Activated CD4-positive, alpha-beta T cell treated with anti-CD3 and anti-CD28 coated beads for 36 hours (primary cell): ENCODE measurements at places on chromosomes 13 and 19.

DNA sequence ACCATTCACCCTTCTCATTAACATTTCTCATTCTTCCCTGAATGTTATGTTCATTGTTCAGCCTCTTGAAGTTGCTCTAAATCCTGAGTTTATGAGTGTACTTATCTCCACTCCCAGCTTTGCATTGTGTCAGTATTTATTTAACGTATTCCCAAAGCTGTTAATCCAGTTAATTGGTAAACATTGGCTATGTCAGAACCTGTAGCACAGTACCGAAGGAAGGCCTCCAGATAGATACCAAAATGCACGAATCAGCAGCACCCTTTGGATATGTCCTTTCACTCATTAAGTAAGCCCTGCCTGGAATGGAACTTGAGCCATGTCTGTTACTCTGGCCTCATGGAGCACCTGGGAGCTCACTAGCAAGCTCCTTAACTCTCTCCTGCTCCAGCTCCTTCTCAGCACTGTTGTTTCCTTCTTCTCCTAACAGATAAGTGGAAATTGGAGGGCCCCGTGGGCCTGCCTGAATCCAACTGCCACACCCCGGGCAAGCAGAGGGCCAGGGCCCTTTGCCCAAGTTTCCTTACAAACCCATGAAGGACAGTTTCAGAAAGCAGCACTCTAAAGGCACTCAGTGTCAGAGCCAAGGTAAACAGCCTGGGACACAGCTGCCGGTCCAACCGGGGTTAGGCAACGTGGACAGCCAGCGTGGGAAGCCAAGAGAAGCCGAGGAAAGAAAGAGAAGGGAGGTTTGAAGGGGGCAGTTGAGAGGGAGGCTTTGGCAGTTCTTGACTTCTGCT lies 155.0 kb upstream of the SERP2 start:
- no peak overlapping the region for H3K4me3 ChIP-seq
- H3K36me3 ChIP-seq: no peaks in the 10 kb centered on the region
- no peaks in the 10 kb centered on the region for H3K4me1 ChIP-seq
- DNase-seq: no peak
- no peak overlapping the region for H3K27ac ChIP-seq

GRCh38 chr13:109361562-109362289 lies 424.7 kb downstream of the IRS2 start:
- no peak for DNase-seq
- no peaks in the 10 kb centered on the region for H3K4me1 ChIP-seq
- peaks cover 2% of the 10 kb centered on the region for H3K27me3 ChIP-seq
- no peak overlapping the region for H3K27ac ChIP-seq
- no peaks in the 10 kb centered on the region for H3K36me3 ChIP-seq

DNA sequence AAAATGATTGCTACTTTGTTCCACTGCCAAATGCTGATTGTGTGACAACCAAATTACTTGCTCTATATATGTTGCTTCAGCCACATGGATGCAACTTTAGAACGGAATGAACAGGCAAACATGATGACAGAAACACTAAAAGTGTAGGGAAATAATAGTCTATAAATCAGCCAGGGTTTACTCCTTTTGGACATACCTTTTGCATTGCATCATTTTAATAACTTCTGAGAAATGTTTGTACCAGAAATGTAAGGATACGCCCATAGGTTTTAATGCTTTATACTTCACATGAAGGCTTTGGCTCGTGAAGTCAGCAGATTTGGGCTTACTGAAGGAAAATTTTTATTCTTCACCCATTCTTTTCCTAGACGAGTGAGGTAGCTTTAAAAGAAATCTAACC lies 141.0 kb downstream of the POSTN start:
- H3K4me3 ChIP-seq: no peak overlapping the region
- DNase-seq: no peak
- no peaks in the 10 kb centered on the region for H3K27me3 ChIP-seq
- H3K36me3 ChIP-seq: no peaks in the 10 kb centered on the region
- H3K27ac ChIP-seq: no peak overlapping the region
- H3K4me1 ChIP-seq: no peaks in the 10 kb centered on the region

- H3K27ac ChIP-seq: no peak overlapping the region
- H3K36me3 ChIP-seq: no peaks in the 10 kb centered on the region
- no peaks in the 10 kb centered on the region for H3K4me1 ChIP-seq
- no peaks in the 10 kb centered on the region for H3K27me3 ChIP-seq
Observed at GRCh38 chr13:70189981-70190380, 81.7 kb upstream of the KLHL1 start.

GRCh38 chr19:46487802-46488445 lies 7.7 kb downstream of the PNMA8B start:
- H3K36me3 ChIP-seq: no peaks in the 10 kb centered on the region
- H3K27ac ChIP-seq: no peak overlapping the region
- H3K4me3 ChIP-seq: no peak overlapping the region
- peaks cover 11% of the 10 kb centered on the region for H3K4me1 ChIP-seq
- H3K27me3 ChIP-seq: peaks cover 61% of the 10 kb centered on the region

- no peaks in the 10 kb centered on the region for H3K27me3 ChIP-seq
- no peaks in the 10 kb centered on the region for H3K36me3 ChIP-seq
- no peaks in the 10 kb centered on the region for H3K4me1 ChIP-seq
- no peak overlapping the region for H3K27ac ChIP-seq
- no peak for DNase-seq
- H3K4me3 ChIP-seq: no peak overlapping the region
Observed at GRCh38 chr13:83620530-83621220, 261.6 kb downstream of the SLITRK1 start.

GRCh38 chr19:56159009-56159559 lies 16.7 kb upstream of the GALP start:
- H3K27ac ChIP-seq: no peak overlapping the region
- no peak for DNase-seq
- H3K36me3 ChIP-seq: peaks cover 38% of the 10 kb centered on the region
- no peak overlapping the region for H3K4me3 ChIP-seq
- no peaks in the 10 kb centered on the region for H3K27me3 ChIP-seq
- peaks cover 12% of the 10 kb centered on the region for H3K4me1 ChIP-seq

DNA sequence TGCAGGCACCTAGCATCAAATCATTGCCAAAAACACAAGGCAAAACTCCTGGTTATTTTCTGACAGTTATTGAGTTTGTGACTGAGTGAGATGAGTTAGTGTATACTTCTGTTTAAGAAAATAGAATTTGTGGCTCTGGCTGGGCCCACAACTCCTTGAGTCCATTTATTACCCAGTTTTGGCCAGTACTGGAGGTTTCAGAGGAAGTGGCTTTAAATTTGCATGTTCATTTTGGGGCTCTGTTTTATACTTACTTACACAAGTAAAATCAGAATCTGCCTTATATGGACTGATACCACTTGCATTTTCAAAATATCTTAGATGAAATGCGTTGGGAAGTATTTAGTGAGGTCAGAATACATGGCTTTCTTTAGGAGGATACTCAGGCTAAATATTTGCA lies 29.0 kb downstream of the TNFSF11 start:
- no peaks in the 10 kb centered on the region for H3K27me3 ChIP-seq
- no peak for DNase-seq
- no peak overlapping the region for H3K4me3 ChIP-seq
- H3K27ac ChIP-seq: no peak overlapping the region

GRCh38 chr13:43763143-43763759 lies 23.5 kb downstream of the ENOX1 start:
- no peak overlapping the region for H3K4me3 ChIP-seq
- H3K27me3 ChIP-seq: peaks cover 14% of the 10 kb centered on the region

- H3K4me1 ChIP-seq: no peaks in the 10 kb centered on the region
- no peak overlapping the region for H3K4me3 ChIP-seq
- H3K27ac ChIP-seq: no peak overlapping the region
- no peaks in the 10 kb centered on the region for H3K27me3 ChIP-seq
Observed at GRCh38 chr13:47929156-47929555, 71.9 kb downstream of the SUCLA2 start.

GRCh38 chr19:54133312-54133956 lies 4.1 kb upstream of the CNOT3 start:
- no peak overlapping the region for H3K27ac ChIP-seq
- no peak overlapping the region for H3K4me3 ChIP-seq
- peaks cover 16% of the 10 kb centered on the region for H3K4me1 ChIP-seq
- no peak for DNase-seq
- H3K27me3 ChIP-seq: no peaks in the 10 kb centered on the region

DNA sequence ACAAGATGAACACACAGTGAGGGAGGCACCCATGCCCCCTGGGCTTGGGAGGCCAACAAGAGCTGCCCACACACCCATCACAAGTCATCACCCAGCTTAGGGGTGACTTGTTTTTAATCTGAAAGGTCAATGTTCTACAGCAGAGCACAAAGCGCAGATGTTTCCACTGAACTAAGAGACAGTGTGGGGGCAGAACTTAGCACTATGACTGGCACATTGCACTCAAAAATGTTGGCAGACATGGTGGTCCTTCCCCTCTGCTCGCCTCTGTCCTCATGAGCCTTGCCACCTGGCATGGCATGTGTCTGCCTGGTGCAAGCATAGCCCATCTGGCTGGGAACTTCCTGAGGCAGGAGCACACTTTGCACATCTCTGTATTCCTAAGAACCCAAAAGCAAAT lies 81.4 kb upstream of the ZNF98 start:
- H3K27ac ChIP-seq: no peak overlapping the region
- no peak overlapping the region for H3K4me3 ChIP-seq
- no peaks in the 10 kb centered on the region for H3K4me1 ChIP-seq
- no peak for DNase-seq
- H3K27me3 ChIP-seq: no peaks in the 10 kb centered on the region

DNA sequence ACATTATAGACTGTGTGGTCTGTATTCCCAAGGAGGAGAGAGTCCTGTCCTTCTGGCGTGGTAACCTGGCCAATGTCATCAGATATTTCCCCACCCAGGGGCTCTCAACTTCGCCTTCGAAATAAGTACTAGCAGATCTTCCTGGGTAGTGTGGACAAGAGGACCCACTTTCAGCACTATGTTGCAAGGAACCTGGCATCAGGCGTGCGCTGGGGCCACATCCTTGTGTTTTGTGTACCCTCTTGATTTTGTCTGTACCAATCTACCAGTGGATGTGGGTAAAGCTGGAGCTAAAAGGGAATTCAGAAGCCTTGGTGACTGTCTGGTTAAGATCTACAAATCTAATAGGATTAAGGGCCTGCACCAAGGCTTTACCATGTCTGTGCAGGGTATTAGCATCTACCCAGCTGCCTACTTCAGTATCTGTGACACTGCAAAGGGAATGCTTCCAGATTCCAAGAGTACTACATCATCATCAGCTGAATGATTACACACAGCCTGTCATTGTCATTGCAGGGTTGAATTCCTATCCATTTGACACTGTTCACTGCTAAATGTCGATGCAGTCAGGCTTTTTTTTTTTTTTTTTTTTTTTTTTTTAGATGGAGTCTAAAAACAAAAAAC lies 148.0 kb downstream of the PRR20E start:
- H3K36me3 ChIP-seq: no peaks in the 10 kb centered on the region
- DNase-seq: no peak
- H3K27me3 ChIP-seq: no peaks in the 10 kb centered on the region
- H3K4me1 ChIP-seq: no peaks in the 10 kb centered on the region
- no peak overlapping the region for H3K4me3 ChIP-seq

- H3K4me1 ChIP-seq: peaks cover 5% of the 10 kb centered on the region
- H3K4me3 ChIP-seq: no peak overlapping the region
- H3K27ac ChIP-seq: no peak overlapping the region
- H3K36me3 ChIP-seq: no peaks in the 10 kb centered on the region
Observed at GRCh38 chr13:38415233-38415632, 65.6 kb downstream of the UFM1 start.

GRCh38 chr19:39946532-39946931 lies 12.1 kb upstream of the FCGBP start:
- H3K36me3 ChIP-seq: peaks cover 23% of the 10 kb centered on the region
- H3K27ac ChIP-seq: peak overlapping the region; percentile 8

DNA sequence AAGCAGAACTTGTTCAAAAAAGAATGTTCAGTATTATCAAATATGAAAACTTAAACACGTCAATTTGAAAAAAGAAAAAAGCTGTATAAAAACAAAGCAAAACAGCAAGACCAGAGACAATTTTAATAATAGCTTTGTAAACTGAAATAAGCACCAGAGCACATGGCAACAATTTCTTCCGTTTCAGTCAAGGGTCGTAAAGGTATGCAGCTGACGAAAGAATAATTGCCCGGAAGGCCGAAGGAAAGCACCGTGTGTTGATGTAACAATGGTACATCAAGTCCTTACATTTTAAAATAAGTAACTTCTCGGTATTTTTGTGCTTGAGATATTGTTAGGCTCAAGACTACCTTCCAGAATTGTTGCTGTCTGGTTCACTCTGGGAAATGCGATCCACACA lies 1.7 kb downstream of the PROSER1 start:
- H3K4me3 ChIP-seq: peak overlapping the region; percentile 98
- H3K27ac ChIP-seq: peak overlapping the region; percentile 93
- peaks cover 53% of the 10 kb centered on the region for H3K4me1 ChIP-seq
- peaks cover 18% of the 10 kb centered on the region for H3K36me3 ChIP-seq

DNA sequence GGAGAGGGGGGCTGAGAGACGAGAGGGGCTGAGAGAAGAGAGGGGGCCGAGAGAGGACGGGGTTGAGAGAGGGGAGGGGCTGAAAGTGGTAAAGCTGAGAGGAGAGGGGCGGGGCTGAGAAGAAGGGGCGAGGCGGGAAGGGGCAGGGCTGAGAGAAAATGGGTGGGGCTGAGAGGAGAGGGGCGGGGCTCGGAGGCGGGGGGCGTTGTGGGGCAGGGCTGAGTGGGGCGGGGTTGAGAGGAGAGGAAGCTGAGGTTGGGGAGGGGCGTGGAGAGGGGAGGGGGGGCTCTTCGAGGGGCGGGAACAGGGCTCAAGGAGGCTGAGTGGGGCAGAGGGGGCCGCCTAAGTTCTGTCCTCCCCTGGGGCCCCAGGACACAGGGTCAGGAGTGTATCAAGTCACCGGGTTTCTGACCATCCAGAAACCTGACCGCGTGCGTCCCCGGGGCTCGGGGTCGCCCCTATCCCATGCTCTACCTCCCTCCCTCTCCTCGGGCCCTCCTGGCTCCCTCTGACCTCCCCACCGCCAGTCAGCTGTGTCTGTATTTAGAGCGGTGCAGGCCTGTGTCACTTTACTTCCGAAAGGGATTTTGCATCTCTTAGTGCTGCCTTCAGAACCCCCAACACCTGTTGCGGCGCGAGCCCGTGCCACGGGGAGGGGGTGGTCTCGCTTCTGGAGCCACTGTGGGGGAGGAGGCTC lies 38.6 kb upstream of the SEMA6B start:
- H3K4me1 ChIP-seq: peaks cover 7% of the 10 kb centered on the region
- H3K27me3 ChIP-seq: peaks cover 41% of the 10 kb centered on the region
- no peak overlapping the region for H3K4me3 ChIP-seq
- H3K27ac ChIP-seq: no peak overlapping the region
- DNase-seq: peak; percentile 77

GRCh38 chr19:41795031-41795461 lies 1.3 kb upstream of the CEACAM3 start:
- H3K4me3 ChIP-seq: no peak overlapping the region
- H3K36me3 ChIP-seq: no peaks in the 10 kb centered on the region
- no peak overlapping the region for H3K27ac ChIP-seq

GRCh38 chr13:27712421-27712820 lies 79.9 kb upstream of the GSX1 start:
- peak; percentile 34 for DNase-seq
- no peak overlapping the region for H3K4me3 ChIP-seq
- H3K27ac ChIP-seq: no peak overlapping the region
- no peaks in the 10 kb centered on the region for H3K36me3 ChIP-seq
- H3K27me3 ChIP-seq: peaks cover 5% of the 10 kb centered on the region
- no peaks in the 10 kb centered on the region for H3K4me1 ChIP-seq
